Airway epithelial cell (primary cell): ENCODE measurements at places on chromosomes 12 and 14. TPM values are rescaled to one million over a fixed set of nuclear protein-coding genes. Genes with fewer than 3 reads are reported as not detected.

The LRRC43 gene
- total RNA-seq = not detected in 2 replicates

The PTGDR gene
- total RNA-seq = not detected in 2 replicates

The KLRC2 gene
- total RNA-seq = 0.19 and 0.49 TPM in 2 replicates

The NTF3 gene
- total RNA-seq = not detected in 2 replicates

The MFAP5 gene
- total RNA-seq = 13.8 and 15.3 TPM in 2 replicates

The MYH6 gene
- total RNA-seq = not detected in 2 replicates

The OASL gene
- 0.49 and 0.51 TPM in 2 replicates for total RNA-seq

The ATF1 gene
- 15.6 and 21.7 TPM in 2 replicates for total RNA-seq

The PPP2R5C gene
- 72.4 and 78.0 TPM in 2 replicates for total RNA-seq

The NUMB gene
- 24.3 and 28.8 TPM in 2 replicates for total RNA-seq

The MORN3 gene
- 0.21 TPM in 1 of 2 replicates, not detected in the other for total RNA-seq

The MCRS1 gene
- total RNA-seq = 66.0 and 75.8 TPM in 2 replicates

The BTBD7 gene
- total RNA-seq = 10.2 and 13.4 TPM in 2 replicates

The RNASE7 gene
- 1.1 and 2.2 TPM in 2 replicates for total RNA-seq

The RD3L gene
- not detected in 2 replicates for total RNA-seq

The CDCA4 gene
- 53.5 and 59.1 TPM in 2 replicates for total RNA-seq

The RNASE3 gene
- not detected in 2 replicates for total RNA-seq

The BTBD6 gene
- 41.0 and 41.8 TPM in 2 replicates for total RNA-seq

The PPP1R3E gene
- 2.4 and 7.5 TPM in 2 replicates for total RNA-seq

The ESPL1 gene
- 9.4 and 12.3 TPM in 2 replicates for total RNA-seq

The NANOG gene
- total RNA-seq = under 0.01 TPM in 1 of 2 replicates, not detected in the other

The CHD8 gene
- total RNA-seq = 34.5 and 56.3 TPM in 2 replicates

The OR6C2 gene
- total RNA-seq = not detected in 2 replicates

The TAS2R19 gene
- 0.65 TPM in 1 of 2 replicates, not detected in the other for total RNA-seq

The RPS6KL1 gene
- total RNA-seq = 1.6 and 1.8 TPM in 2 replicates

The KLHL33 gene
- total RNA-seq = not detected in 2 replicates

The ZBTB42 gene
- 3.9 and 6.0 TPM in 2 replicates for total RNA-seq

The KLRC4 gene
- 0.21 TPM in 1 of 2 replicates, not detected in the other for total RNA-seq

The OR4E2 gene
- total RNA-seq = not detected in 2 replicates

The GRIN2B gene
- under 0.01 TPM in 1 of 2 replicates, not detected in the other for total RNA-seq
